ENCODE measurements at places on chromosomes 7 and 10.

- DNase-seq = no peak
Measured at GRCh38 chr10:102001435-102002068, 54.4 kb downstream of the ARMH3 start.

DNA sequence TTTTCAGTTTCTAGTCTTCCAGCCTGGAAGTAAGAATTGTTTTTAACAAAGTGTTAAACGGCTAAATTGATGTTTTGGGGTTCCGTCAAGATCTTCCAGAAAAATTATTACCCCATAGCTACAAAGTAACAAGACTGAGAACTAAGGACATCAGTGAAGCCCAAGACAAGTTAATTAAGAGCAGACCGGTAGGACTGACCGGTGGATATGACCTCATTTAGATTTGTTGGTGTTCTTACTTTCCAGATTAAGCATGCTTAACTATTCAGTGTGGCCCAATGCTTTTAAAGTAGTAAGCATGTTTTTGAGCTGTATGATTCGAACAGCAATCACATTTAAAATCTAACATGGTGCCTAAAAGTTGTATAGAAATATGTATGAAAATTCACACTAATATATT is 73.1 kb upstream of the RPA3 start:
- DNase-seq = no peak

- DNase-seq = peak; percentile 3
Measured at GRCh38 chr7:72035266-72035665, 376.9 kb downstream of the CALN1 start.

GRCh38 chr10:59865101-59865500 is 41.3 kb downstream of the CCDC6 start:
- peak; percentile 10 for DNase-seq

DNA sequence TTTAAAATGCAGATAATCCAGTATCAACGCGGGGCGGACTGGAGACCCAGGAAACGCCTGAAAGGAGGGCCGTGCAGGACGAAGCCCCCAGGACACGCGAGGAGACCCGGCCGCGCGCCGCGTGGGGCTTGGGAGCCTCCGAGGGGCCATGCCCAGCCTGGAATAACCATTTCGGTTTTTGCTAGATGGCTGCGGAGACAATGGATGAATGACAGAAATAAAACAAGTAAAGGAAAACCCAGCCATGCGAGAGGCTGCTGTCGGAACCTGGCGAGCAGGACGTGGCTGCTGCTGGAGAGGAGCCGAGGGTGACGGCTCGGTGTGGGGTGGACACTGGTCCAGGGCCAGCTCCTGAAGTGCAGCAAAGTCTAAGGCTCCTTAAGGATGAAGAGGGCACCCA is 227.2 kb upstream of the ADARB2 start:
- no peak for DNase-seq

DNA sequence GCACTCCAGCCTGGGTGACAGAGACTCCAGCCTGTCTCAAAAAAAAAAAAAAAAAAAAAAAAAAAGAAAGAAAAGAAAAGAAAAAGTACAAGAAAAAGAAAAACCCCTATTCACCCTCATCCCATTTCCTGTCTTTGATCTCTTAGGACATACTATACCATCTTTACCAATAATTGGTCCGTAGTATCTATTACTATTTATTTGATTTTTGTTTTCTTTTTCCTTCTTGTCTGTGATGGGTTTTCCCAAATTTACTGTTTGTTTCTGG is 41.6 kb downstream of the PDIA4 start:
- no peak for DNase-seq

DNA sequence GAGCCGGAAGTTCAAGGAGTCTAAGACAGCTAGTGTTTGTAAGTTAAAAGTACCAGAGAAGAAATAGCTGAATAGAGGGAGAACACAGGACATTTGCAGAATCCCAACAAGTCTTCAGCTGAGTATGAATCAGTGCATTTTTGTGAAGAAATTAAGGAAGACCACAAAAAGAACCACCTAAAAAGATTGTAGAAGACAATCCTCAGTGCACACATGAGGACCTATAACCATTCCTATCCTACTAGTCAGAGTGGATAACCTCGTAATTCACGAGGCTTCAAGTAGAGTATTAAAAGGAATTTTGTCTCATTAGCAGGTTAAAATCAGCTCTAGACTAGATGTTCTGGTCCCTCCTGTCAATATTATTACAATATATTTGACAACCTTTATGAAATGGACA is 295.4 kb upstream of the KAT6B start:
- DNase-seq = no peak

DNA sequence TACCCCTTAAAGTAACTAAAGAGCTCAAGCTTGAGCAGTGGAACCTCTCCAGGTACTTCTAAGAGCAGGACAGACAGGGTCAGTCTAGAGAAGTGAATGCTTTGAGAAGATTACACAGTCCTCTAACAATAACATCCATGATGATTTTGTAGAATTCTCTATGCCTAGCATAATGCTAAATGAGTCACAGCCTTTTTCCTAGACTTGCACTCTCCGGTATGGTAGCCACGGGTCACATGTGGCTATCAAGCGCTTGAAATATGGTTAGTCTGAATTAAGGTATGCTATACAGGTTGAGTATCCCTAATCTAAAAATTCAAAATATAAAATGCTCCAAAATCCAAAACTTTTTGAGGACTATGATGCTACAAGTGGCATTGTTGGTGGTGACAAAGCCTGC is 166.6 kb upstream of the MKLN1 start:
- DNase-seq = no peak

DNA sequence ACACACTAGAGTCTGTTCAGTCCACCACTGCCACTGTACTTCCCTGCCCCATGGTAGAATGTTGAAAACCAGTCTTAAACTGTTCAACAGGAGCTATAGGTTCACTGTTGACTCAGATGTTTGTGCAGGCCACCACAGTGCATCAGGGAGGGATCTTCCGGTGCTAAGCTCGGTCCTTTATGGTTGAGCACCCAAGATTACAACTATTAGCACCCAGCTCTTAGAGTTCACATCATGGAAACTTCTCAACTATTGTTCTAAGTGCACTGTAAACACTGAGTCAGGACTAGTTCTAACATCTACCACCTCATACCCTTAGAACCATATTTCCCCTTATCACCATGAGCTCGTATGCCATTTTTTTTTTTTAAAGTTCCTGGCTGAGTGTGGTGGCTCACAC is 97.1 kb upstream of the MXI1 start:
- DNase-seq = no peak

GRCh38 chr7:107016312-107016711 is 28.2 kb upstream of the PRKAR2B start:
- DNase-seq = no peak

GRCh38 chr7:43041105-43041504 is 71.3 kb upstream of the HECW1 start:
- no peak for DNase-seq

DNA sequence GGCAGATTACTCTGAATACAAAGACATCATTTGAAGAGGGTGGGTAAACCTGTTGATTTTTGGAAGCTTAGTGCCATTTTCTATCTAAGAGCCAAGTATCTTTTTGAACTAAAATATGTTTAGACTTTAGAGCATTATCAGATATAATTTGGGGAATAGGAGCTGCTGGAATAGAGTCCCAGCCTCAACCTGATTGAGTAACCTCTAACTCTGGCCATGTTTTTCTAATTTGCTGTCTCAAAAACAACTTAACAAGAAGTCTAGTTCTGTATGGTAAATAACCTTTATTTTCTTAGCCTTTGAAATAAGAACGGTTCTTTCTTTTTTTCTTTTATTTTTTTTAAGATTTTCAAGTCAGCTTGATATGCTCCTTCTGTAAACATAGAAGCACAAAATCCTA is 224.5 kb downstream of the DYNC1I1 start:
- DNase-seq = no peak

- no peak for DNase-seq
Measured at GRCh38 chr7:7790041-7790741, 71.8 kb upstream of the RPA3 start.

- DNase-seq = peak; percentile 47
Measured at GRCh38 chr10:66931340-66931948, 5.6 kb downstream of the LRRTM3 start.

- DNase-seq = no peak
Measured at GRCh38 chr7:5681423-5681822, 100.0 kb downstream of the RNF216 start.

GRCh38 chr7:34991938-34992840 is 45.1 kb downstream of the DPY19L1 start:
- DNase-seq = peak; percentile 12

DNA sequence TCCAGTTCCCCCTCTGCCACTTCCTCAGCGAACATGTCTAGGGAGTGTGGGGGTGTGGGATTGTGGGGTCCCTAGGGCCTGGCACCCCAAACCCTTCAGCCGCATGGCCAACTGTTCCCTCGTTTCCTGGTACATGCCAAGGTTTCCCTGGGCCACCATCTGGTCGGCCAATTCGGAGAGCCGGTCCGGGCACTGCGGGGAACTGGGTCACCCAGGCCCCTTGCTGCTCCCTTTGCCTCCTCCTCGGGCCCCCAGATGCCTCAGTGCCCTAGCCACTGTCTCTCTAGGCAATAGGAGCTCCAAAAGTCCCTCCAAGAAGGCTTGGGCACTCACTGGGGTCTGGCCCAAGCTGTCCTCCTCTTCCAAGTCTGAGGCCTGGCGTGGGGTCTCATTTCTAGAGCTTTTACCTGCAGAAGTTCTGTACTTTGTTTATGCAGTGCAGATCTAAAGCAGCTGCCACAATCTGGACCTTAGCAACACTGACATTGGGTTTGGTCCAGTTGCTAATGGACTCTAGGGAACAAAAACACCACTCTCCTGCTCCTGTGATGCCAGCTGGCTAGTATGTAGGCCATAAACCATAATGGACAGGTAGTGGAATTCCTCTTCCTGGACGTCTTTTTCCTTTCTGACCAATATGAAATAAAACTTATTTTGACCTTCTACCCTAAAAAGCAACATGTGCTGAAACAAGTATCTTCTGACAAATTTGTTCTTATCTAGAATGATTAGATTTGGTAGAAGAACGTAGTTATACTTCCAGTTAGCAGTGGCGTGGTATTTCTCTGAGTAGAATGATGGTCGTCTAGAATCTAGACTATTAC is 172.9 kb downstream of the LRRC4 start:
- DNase-seq = no peak

- DNase-seq = peak; percentile 1
Measured at GRCh38 chr7:90455163-90456030, 14.0 kb upstream of the PTTG1IP2 start.

GRCh38 chr10:71752391-71753090 is 20.8 kb downstream of the VSIR start:
- DNase-seq = no peak

- peak; percentile 64 for DNase-seq
Measured at GRCh38 chr7:18356191-18356645, 139.3 kb upstream of the HDAC9 start.

DNA sequence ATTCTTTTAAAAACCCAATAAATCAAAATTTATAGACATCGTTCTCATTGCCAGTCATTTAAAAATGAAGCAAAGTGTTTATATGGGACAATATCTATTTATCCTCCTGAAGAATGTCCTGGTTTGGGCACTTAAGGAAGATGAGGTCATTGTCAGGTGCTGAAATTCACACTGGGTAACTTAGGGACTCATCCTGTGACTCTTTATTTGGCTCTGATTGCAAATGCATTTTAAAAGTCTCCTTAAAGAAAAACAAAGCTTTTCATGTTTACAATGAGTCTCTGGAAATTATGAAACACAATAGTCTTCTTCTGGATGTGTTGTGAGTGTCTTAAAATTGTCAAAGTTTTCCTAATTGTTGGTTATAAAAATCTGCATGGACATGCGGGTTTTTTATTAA is 69.5 kb upstream of the GPR158 start:
- DNase-seq = no peak

DNA sequence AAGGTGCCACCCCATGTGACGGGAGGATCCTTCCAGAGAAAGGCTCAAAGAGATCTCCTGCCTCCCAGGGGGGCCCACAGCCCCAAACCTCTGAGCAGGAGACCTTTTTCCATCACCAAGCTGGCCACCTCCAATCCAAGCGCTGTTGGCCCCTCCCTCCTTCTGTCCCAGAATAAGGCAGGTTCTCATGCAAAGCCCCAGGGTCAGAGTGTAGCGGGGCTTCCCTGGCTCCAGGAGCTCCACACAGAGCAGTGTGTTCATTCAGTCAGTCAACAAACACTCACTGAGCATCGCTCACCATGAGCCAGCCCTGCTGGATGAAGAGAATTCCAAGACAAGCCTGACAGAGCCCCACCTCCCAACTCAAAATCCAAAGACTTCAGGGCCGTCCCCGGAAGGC is 39.0 kb downstream of the TNRC18 start:
- DNase-seq = no peak

DNA sequence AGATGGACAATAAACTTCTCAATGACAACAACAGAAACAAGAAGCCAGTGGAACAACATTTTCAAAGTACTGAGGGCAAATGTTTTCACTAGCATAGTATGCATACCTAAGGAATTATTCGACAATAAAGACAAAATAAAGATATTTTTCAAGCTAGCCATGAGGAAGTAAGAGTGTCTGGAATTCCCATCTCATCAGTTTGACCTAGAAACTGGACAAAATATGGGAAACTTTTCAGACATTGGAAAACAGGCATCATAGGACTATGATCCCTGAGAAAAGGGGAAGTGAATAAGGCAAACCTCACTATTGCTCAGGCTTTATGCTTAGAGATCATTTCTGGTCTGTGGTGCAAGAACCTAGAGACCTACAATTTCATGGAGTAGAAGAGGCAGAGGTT is 86.3 kb downstream of the OAT start:
- DNase-seq = no peak

DNA sequence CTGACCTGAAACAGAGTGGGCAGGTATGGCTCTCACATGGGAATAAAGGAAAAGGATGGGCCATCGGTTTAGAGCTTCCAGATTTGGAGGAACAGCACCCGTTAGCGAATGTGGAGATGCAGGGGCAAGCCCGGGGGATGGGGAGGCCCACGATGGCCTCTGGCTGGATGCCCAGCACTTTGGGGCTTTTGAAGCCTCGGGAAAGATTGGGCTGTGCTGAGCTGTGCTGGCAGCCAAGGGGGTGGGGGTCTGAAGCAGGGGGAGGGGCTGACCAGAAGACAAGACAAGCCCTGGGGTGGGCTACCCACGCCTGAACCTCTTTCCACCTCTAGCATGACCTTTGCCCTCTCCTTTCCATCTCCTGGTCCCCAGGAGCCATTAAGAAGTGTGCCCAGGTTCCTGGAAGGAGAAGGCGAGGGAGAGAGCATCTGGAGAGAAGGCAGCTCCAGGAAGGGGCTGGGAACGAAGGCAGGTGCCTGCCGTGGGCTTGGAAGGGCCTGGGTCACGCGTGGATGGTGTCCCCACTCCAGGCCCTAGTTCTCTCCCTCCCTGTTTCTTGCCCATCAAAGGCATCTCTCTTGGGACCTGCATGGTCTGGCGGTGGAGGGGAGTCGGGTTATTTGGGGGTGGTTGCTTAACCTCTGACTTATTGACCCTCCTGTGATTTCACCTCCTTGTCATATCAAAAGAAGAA is 39.7 kb downstream of the JAKMIP3 start:
- no peak for DNase-seq

GRCh38 chr7:141624763-141625162 is 73.6 kb downstream of the AGK start:
- no peak for DNase-seq

- DNase-seq = no peak
Measured at GRCh38 chr10:58609532-58610150, 97.0 kb downstream of the BICC1 start.

GRCh38 chr10:131205556-131205955 is 106.0 kb downstream of the TCERG1L start:
- no peak for DNase-seq
